ENCODE measurements at places on chromosomes 12 and 14.

DNA sequence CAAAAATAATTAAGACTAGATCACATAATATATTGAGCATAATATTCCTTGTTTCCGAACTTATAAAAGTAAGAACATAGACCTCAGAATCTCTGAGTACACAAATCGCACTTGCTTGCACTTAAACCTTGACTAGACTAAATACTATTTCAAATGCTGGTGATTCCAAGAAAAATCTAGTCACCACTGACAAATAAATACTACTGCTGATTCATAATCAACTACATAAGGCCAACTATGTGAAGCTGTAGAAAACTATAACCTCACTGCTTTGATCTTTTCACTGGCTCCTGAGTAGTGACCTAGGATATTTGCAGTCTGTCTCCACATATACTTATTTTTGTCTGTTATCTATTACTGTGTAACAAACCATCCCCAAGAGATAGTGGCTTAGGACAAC lies 245.4 kb downstream of the DIO2 start:
- DNase-seq, result no peak

GRCh38 chr12:72388322-72388721 lies 116.2 kb downstream of the TRHDE start:
- DNase-seq, result no peak

DNA sequence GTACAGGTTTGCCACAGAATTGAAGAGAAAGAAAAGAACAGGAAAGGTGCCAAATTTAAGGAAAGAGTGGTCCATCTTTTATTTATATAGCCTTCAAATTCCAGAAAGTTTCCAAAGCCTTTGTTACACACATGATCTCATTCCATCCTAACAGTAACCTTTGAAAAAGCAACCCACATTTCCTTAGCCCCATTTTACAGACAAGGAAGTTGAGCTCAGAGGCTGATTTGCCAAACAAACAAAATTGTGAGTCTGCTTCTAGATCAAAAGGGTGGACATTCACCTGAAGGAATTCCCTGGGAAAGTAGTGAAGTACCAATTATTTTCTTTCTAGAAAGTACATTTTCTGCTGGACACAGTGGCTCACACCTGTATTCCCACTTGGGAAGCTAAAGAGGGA lies 32.0 kb downstream of the KICS2 start:
- no peak for DNase-seq

GRCh38 chr12:100031836-100032235 lies 47.1 kb upstream of the ANKS1B start:
- DNase-seq, result no peak

- no peak for DNase-seq
Observed at GRCh38 chr12:114686773-114687500, 3.0 kb upstream of the TBX3 start.

All from activated gamma-delta T cell treated with anti-CD3 and anti-CD28 coated beads, Interleukin-2, amount 50 U/mL, for 16 hours (primary cell).